Activated CD4-positive, alpha-beta T cell treated with anti-CD3 and anti-CD28 coated beads for 36 hours (primary cell): ENCODE measurements at places on chromosomes 11 and 22. TPM values are rescaled to one million over a fixed set of nuclear protein-coding genes. Genes with fewer than 3 reads are reported as not detected.

DNA sequence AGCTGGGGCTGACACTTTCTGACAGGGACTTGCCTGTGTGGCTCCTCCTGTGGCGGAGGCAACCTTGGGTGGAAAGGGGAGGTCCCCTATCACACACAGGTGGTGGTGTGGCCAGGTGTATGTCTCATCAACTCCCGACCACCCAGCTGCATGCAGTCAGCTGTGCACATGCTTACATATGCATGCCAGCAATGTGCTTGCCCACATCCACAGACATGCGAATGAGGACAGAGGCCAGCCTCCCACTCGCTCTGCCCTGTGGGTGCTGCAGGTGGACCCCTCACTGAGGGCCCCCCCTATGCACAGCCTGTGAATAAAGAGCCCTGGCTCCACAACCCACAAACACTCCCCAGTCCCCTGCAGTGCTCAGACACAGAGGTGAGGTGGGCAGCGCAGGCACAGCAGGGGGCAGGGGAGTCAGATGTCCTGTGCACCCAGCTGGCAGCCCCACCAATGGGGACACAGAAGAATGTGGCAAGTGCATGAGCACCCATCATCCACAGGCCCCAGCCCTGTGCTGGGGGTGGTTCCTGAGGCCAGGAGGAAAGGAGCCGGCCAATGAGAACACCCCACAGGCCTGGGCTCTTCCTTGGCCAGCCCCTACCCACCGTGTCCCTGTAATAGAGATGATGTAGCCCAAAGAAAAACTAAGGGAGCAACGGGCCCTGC lies 9.5 kb downstream of the GNB1L start:
- DNase-seq, result peak; percentile 34

GRCh38 chr22:37249986-37250385 lies 5.9 kb upstream of the RAC2 start:
- DNase-seq, result no peak

GRCh38 chr11:72965672-72966071 lies 151.5 kb downstream of the ATG16L2 start:
- DNase-seq, result no peak

CRACR2B gene
- total RNA-seq, result 0.33 TPM
